ENCODE measurements at places on chromosomes 3 and 15. TPM values are rescaled to one million over a fixed set of nuclear protein-coding genes. Genes with fewer than 3 reads are reported as not detected.

The FRMD5 gene
- 15.6 TPM for total RNA-seq

The NPTN gene
- 48.7 TPM for total RNA-seq

The ZNF385D gene
- 3.2 TPM for total RNA-seq

The SLC30A4 gene
- total RNA-seq = 7.9 TPM

The CAND2 gene
- total RNA-seq = 2.8 TPM

The RNU5B-1 gene
- not detected for total RNA-seq

The CYP8B1 gene
- total RNA-seq = not detected

Data from bladder microvascular endothelial cell (primary cell).